ENCODE measurements at places on chromosomes 5 and 9.
A peak's percentile ranks its signal among the peaks of the same experiment; 100 is the strongest.

DNA sequence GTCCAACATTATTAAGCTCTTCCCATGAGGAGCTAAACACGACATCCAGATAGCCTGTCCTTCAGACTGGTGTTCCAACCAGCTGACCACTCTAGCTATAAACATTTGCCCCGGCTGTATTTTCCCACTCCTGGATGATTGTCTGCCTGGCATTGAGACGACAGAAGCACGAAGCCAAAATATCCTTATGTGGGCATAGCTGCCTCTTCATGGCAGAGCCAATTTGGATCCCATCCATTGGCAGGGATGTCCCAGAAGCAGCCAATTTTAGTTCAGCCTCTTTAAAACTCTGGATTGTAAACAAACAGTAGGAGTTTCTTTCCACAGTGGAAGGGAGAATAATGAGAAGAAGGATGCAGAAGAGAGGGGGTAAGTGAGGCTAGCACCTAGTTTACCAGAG, 507.6 kb downstream of the CETN3 start:
- no peak for DNase-seq

DNA sequence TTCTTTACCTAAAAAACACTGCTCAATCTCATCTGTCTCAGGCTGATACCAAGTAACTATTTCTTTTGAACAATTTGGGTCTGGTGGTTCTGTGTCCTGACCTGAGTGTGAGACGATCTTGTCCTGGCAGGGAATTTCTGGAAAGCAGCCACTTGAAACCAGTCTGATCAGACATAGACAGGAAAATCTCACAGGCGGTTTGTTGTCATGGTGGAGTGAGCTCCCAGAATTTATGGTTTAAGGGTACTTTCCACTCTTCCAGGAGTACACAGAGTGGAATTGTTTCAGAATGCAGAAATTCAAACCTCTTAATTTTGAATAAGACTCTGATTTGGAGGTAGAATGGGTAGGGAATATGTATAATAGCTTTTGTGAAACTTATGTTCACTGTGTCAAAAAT, 268.2 kb downstream of the ISL1 start:
- DNase-seq, result no peak

DNA sequence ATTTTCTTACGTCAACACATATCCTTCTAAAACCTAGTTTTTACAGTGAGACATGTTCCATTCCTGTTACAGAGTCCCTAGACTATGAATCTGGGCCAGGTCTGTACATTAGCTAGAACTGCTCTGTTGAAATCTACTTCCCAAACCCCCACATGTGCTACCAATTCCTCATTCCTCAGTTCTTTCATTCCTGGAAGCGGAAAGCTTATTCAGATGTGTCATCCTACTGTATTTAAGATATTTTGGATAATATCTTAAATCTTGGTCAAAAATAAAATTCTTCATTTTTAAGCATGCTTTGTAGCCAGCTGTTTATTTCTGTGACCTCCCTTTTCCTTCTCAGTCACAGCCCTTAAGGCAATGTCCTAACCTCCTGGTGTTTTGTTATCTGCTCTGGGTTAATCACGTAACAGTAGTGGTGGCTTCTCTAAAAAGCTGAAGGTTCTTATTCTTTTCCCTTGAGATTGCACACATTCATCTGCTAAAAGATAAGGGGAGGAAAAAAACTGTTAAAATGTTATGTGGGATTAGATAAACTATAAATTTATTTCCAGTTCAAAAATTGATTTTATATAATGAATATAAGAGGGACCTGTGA, 35.6 kb downstream of the GLRX start:
- DNase-seq, result no peak

GRCh38 chr5:73812962-73813588, 187.1 kb downstream of the ARHGEF28 start:
- no peak for DNase-seq

GRCh38 chr5:179595916-179596315, 27.6 kb downstream of the HNRNPH1 start:
- DNase-seq, result no peak

GRCh38 chr9:87497604-87498045, at the start of gene DAPK1:
Gene DAPK1 (plus strand): TSS chr9:87497867. CDS start chr9:87499078, 1,211 bp downstream.
- DNase-seq, result no peak

DNA sequence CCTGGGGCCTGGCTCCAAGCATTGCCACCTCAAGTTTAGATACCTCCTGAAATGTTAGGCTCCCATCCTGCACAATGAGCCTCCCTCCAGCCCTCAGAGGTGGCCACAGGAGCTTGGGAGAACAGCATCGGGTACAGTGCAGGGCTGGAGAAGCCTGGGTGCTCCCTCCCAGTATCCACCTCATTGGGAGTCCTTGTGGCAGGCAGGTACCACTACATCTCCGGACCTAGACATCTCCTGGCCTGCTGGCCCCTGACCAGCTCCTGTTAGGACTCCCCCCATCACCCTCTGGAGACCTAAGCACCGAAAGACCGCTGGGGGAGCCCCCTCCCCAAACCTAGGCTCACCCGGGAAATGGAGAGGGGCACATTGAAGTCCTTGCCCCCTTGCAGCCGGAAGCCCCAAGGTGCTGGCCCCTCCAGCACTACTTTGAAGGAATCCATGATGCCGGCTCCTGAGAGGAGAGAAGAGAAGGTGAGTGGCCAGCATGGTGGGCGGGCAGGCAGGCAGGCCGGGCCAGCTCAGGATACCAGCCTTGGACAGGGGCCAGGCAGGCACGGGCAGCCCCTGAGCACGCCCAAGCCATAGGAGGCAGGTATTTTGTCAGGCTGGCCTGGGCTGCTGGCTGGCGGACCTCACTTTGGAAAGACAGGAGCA, 1.2 kb downstream of the PDLIM7 start:
- no peak for DNase-seq

- no peak for DNase-seq
Measured at GRCh38 chr5:121897341-121897740, 45.7 kb downstream of the FTMT start.

GRCh38 chr9:90839183-90839728, 37.6 kb downstream of the SYK start:
- no peak for DNase-seq

DNA sequence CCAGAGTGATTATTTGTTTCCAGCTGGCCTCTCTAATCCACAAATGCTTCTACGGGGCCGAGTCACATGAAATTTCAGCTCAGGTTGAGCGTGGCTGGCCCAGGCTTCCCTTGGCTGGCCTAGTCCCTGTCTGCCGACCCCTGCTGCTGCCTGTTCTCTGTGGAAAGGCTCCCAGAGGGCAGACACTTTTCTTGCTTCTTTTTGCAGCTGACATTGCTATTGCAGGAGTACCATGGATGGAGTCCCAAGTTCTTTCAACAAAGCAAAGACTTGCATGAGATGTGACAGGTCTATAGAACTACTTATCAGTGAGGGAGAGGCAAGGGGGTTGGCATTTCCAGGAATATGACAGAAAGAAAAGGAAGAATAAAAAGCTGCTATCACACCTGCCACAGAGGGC, 287.4 kb upstream of the ARRDC3 start:
- DNase-seq, result no peak

- no peak for DNase-seq
Measured at GRCh38 chr9:121887553-121888437, 205.3 kb downstream of the TTLL11 start.

DNA sequence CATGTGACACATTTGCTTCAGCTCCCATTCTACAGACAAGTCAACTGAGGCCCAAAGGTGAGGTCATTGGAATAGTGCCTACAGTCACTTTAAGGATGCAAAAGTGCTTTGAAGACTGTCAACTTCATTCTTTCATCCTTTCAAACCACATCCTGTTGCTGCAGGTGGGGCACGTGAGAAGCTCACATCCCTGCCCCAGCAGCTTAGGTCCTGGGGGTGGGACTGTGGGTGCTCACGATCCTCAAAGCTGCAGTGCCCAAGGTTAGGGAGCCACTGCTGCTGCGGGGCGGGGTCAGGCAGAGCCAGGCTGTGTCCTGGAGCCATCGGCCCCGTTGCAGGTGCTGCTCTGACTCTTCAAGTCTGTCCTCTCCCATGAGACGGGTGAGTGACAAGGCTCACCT, 57.9 kb upstream of the IER5L start:
- DNase-seq, result peak; percentile 81

DNA sequence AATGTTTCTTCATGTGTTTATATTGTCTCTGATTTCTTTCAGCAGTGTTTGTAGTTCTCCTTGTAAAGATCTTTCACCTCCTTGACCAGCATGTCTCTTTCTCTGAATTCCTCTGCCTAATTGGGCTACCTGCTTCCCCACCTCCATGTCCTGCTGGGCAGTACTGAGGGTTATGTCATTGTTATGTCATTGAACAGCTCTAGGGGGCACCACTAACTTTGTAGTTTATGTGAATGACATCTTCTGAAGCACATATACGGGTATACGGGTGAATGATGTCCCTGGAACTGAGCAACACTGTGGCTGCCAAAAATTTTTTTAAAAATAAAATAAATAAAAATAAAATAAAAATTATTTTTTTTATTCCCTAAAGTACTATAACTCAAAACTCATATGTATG, 16.9 kb upstream of the SNCAIP start:
- no peak for DNase-seq

GRCh38 chr9:100428871-100429654, 2.1 kb downstream of the MSANTD3 start:
- DNase-seq, result no peak

DNA sequence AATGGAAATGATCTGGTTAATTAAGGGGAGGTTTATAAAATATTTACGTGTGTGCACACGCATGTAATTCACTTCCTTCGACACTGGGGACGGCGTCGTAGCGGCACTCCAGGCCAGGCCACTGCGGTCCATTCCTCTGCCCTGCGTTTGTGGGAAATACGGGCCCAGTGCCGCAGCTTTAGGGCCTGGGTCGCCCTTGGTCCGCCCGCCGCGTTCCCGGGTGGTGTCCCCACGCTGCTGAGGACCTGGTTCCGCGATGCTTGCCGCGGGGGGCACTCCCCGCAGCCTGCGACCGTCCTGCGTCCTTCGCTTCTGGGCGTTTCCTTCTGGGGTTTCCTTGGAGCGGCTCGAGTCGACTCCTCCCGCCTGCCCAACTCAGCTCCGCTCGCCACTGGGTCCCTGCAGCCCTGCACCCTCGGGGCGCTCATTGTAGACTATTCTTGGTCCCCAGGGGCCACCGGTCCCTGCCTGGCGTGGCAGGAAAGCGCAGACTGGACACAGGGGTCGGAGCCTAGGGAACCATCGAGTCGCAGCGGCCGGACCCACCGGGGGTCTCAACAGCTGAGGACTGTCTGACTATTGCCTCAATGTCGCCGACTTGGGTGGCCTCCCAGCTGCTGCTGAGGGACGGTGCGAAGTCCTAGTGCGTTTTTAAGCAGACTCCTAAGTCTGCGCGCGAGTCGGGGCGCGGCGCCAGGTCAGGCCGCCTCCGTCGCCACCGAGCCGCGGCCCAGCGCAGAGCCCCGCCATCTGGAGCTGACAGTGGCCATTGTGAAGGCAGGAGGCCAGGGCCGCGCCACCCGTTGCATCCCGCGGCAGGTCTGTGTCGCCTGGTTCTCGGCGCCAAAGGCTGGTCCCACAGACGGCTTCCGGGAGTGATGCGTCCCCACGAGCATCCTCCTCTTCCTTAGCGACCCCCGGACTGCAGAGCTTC, 4.4 kb upstream of the IRX1 start:
- DNase-seq, result no peak

- DNase-seq, result no peak
Measured at GRCh38 chr5:65790371-65791163, 68.6 kb downstream of the NLN start.

GRCh38 chr5:54769746-54770145, 215.6 kb downstream of the ESM1 start:
- no peak for DNase-seq

DNA sequence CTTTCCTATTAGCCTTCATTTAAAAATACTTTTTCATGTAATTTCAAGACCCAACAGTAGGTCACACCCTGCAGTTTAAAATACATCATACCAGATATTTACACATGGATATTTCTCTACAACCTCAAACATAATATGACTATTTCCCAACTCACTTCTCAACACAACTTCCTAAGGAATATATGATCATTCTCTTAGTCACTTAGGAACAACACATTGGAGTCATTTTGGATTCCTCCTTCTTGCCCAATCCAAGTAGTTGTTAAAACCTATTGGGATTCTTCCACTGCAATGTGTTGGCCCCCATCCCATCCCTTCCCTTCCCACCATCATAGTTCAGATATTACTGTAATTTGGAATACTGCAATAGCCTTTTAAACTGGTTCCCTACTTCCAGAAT, 145.5 kb downstream of the DCP2 start:
- no peak for DNase-seq

- DNase-seq, result no peak
Measured at GRCh38 chr5:100493996-100494395, 41.2 kb upstream of the FAM174A start.

DNA sequence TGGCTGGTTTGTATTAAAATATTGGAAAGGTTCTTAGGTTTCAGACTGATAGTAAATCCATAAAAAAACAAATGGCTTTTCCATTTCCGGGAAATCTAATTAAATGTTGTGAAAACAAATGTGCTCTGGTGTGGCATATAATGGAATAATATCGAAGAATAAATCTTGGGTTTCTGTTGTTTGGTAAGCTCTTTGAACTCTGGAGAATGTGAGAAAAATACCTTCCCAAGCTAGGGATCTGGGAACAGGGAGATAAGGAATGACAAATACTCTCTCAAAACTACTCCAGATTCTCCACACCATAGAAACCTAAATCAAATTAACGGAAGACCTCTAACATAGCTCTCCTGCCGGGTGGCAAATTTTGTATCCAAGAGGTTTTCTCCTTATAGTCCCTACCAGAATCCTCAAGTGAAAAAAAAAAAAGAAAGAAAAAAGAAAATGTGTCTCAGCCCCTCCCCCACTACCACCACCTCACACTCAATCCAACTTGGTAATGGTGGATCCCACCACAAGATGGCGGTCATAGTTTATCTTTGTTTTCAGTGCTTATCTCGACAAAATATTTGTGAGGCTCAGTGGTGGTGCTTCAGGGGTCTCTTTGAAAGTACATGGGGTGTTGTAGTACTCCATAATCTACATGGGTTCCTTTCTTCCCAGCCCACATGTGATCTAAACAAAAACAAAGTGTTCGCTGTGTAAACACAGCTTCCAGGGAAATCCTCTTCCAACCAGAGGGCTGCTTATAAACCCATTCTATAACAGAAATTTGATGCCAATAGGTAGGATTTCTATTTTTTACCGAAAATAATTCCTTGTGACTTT, 54.5 kb upstream of the FST start:
- DNase-seq, result no peak

- DNase-seq, result no peak
Measured at GRCh38 chr5:157471709-157472108, 11.7 kb downstream of the NIPAL4 start.

DNA sequence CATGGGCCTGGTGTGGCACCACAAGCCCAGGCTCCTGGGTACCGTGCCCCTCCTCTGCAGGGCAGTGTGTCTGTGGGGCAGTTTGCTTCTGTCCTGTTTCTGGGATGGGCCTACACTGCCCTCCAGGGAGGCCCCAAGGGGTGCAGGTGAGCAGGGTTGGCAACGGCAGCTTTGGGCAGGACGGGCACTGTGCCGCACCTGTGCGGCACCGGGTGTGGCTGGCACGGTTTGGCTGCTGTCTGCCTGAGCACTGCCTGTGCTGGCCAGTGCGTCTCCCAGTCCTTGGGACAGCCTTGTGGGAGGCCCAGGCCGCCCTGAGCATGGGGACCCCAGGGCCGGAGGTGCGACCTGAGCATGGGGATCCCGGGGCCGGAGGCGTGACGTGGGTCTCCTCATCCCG, 37.2 kb downstream of the RXRA start:
- DNase-seq, result no peak

- peak; percentile 63 for DNase-seq
Measured at GRCh38 chr9:27572566-27572917, 739 bp downstream of the C9orf72 start.

GRCh38 chr5:74179179-74179578, 461.3 kb downstream of the ENC1 start:
- DNase-seq, result no peak

- DNase-seq, result no peak
Measured at GRCh38 chr5:170206216-170206615, 26.6 kb upstream of the C5orf58 start.
